ENCODE measurements at places on chromosomes 2 and 18.

GRCh38 chr2:95530734-95531133 lies 46.2 kb upstream of the TRIM43B start:
- no peak for DNase-seq

GRCh38 chr18:616380-616995 lies 19.7 kb downstream of the CLUL1 start:
- DNase-seq: no peak

- DNase-seq: no peak
Measured at GRCh38 chr2:160305081-160305750, 105.1 kb upstream of the ITGB6 start.

DNA sequence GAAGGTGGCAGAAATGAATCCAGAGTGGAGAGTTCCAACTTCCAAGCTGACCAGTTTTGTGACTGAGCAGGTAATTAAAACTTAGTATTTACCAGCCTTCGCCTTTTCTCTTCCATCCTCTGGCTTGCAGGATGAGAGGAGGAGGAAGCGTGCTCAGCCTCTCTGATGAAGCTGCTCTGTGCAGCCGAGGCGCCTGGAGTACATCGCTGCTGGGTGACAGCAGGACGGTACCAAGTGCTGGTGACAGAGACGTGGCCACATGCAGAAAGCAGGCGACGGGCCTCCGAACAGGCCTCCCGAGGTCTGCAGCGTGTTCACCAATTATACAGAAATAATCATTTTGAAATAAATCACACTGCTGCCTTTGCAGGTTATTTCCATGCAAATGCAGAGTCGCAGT lies 95.0 kb downstream of the MBP start:
- no peak for DNase-seq
